ENCODE measurements at places on chromosomes 4 and X.

- DNase-seq: no peak
Observed at GRCh38 chr4:7687006-7687405, 252.3 kb upstream of the PSAPL1 start.

- no peak for DNase-seq
Observed at GRCh38 chr4:23874536-23874901, 15.3 kb downstream of the PPARGC1A start.

GRCh38 chrX:12548746-12549145 lies 242.5 kb upstream of the PRPS2 start:
- DNase-seq: peak; percentile 31

DNA sequence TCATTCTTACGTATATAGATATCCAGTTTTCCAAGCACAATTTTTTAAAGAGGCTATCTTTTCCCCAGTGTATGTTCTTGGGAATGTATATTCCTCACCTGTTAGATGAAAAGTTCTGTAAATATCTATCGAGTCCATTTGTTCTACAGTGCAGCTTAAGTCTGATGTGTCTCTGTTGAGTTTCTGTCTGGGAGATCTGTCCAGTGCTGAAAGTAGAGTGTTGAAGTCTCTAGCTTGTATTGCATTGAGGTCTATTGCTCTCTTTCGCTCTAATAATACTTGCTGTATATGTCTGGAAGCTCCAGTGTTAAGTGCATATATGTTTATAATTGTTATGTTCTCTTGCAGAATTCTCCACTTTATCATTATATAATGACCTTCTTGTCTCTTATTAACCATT lies 373.1 kb downstream of the PPARGC1A start:
- DNase-seq: no peak

- no peak for DNase-seq
Observed at GRCh38 chr4:83174844-83175414, 60.4 kb upstream of the PLAC8 start.

DNA sequence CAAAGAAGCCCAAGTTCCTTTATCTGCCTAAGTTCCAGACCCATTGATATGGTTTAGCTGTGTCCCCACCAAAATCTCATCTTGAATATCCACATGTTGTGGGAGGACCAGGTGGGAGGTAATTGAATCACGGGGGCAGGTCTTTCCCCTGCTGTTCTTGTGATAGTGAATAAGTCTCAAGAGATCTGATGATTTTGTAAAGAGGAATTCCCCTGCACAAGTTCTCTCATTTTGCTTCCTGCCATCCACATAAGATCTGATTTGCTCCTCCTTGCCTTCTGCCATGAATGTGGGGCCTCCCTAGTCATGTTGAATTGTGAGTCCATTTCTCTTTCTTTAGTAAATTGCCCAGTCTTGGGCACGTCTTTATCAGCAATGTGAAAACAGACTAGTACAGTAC lies 860.2 kb downstream of the FSTL5 start:
- no peak for DNase-seq

GRCh38 chr4:20773144-20773997 lies 73.1 kb downstream of the PACRGL start:
- peak; percentile 46 for DNase-seq

DNA sequence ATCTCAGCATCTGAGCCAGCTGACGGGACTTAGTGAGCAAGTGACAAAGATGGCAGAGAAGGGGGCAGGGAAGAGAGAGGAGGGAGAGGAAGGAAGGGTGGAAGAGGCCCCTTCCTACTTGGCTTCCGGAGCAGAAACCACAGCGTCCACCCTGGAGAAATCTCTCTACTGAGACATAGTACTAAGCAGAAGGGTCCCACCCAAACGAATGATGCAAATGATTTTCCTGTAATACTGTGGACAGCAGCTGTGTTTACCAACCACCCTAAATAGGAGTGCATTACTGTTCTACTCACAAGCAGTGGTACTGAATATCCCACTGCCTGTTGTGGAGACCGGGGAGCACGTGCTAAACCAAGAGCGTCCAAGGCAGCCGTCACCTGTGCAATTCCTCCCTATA lies 29.4 kb downstream of the DTHD1 start:
- DNase-seq: no peak

GRCh38 chr4:70704215-70704930 lies 16.0 kb downstream of the UTP3 start:
- peak; percentile 79 for DNase-seq

DNA sequence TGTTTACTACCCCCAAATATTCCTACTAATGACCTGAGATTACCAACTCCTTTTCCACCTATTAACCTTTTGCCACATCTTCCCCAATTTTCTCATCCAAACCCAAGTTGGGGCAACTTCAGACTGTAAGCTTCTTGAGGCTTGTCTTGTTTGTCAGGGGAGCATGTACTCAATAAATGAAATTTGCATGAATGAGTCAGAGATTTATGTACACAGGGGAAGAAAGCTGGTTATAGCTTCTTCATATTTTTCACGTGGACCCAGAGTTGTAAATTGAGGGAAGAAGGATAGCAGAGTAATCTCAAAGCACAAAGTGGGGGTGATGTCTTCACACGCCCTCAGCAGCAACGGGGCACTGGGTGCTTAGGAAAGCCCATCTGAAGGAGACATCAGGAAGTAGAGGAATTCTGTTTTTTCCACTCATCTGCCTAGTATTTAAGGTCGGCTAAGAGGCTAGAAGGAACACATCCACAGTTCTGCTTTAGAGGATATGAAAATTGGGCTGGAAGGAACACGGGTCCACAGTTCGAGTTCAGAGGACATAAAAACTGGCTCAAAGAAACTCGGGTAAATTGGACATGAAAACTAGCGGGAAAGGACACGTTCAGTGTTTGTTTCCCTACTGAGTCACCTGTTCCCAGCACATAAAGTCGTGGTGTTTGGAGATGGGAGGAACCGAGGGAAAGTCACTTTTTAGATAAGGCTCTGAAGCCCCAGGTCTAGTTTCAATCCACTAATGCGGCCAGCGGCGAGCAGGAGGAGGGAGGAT lies 696 bp upstream of the CA5B start:
- no peak for DNase-seq

GRCh38 chr4:25670991-25671390 lies 15.3 kb downstream of the SLC34A2 start:
- no peak for DNase-seq

DNA sequence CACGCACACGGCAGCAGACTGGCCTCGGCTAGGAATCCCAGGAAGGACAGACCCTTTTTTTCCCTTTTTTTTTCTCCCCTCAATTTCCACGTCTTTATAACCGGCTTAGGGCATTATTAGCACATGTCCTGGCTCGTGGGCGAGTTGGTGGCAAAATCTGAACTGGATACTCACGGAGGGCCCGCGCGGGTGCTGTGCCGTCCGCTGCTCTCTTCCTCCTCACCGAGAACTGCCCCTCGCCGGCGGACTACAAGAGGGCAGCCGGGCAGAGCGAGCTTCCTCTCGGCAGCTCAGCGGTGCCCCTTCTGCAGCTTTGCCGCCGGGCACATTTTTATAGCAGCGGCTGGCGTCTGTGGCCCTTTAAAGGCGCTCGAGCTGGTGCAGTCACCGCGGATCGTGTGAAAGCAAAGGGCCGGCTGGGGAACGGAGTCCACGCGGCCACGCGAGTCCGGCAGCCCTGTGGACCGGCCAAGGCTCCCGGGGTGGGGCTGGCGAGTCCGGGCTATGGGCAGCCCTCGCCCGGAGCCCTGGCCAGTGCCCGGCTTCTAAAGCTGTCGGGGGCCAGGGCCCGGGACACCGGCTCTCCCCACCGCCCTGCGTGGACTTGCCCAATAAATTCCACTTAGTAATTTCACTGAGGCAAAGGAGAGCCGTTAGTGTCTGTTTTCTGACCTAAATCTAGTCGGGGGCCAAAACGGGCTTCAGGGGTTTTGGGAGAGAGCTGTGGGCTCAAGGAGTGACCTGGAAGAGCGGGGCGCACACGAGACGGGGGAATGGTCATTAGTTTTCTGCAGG lies 1.3 kb upstream of the CITED1 start:
- DNase-seq: peak; percentile 51

DNA sequence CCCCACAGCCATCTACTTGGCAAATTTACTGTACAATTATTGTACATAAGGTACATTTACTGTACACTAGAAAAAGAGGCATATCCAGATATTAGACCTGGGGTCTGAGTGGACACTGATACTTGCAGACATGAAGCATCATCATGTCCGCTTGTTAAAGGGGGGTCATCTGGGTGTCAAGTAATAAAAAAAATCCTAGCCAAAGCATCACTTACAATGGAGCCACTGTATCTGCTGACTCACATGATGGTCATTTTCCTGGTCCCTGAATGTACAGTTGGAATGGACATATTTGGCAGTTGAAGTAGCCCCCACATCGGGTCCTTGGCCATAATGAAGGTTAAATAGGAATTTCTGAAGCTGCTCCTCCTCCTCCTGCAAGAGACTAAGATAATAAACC lies 228.8 kb downstream of the THOC2 start:
- DNase-seq: peak; percentile 43

DNA sequence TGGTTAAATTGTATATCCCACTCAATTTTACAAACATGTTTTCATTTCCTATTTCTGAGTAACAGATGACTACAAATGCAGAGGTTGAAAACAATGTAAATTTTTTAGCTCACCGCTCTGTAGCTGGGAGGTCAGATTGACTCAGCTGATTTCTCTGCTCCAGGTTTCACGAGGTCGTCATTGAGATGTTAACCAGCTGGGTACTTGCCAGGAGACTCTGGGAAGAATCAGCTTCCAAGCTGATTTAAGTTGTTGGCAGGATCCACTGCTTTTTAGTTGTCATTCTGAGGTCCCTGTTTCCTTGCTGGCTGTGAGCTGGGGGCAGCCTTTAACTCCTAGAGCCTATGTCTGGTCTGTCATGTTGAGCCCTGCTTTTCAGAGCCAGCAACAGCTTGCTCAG lies 864.3 kb upstream of the AGA start:
- peak; percentile 74 for DNase-seq

DNA sequence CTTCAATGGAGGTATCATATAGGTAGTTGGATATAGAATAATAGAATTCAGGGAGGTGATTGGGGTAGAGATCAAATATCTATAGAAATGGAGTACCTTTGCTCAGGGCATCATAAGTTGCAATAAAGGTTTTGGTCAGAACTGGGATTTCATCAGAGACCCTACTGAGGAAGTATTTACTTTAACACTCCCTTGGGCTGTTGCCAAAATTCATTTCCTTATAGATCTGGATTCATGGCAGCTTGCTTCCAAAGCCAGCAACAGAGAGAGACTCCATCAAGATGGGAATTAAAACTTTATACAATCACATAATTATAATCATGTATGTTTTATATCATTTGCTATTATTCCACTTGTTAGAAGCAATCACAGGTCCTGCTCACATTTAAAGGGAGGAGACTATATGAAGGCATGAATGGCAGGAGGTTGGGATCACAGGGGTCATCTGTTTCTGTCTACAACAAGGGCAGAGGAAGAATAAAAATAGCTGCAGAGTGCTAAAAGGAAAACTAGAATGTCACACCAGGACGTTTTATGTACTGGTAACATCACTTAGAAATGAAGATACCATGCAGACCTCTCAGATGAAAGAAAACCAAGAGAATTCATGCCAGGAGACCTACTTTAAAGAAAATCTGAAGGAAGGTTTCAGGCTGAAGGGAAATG lies 902.1 kb upstream of the LCORL start:
- no peak for DNase-seq

DNA sequence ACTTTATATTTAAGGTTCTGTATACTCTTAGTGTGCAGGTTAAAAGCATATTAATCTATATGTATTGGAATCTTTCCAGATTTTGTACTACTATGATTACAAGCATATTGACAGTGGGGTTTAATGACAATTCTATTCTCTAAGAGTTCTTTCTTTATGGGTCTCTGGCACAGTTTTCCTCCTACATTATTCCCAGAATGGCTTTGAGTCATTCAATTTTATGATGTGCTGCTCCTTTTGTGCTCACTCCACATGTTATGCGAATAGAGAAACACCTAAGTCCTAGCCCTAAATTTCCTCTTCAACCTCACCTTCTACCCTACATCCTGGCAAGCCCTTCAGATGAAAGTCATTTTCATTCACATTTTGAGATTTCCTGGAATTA lies 209.9 kb upstream of the DIAPH2 start:
- DNase-seq: no peak

- DNase-seq: peak; percentile 31
Observed at GRCh38 chr4:169030562-169030982, 20.5 kb upstream of the CBR4 start.

DNA sequence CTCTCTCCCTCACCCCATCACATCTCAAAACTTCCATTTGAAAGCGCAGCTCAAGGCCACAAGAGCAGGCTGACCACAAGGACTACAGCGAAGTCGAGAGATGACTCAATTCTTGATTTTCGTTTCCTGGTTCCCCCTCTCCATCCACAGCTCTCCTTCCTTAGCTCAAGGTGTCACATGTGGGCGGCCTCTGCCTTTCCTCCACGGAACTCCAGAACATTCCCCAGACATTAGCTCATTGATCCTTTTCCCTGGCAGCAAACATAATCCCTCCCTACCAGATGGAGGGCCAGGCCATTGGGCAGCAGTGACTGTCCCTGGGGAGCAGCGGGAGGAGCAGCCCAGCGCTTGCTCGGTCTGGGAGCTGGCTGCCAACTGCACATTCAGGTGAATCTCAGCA lies 56.3 kb downstream of the CCDC149 start:
- peak; percentile 72 for DNase-seq

DNA sequence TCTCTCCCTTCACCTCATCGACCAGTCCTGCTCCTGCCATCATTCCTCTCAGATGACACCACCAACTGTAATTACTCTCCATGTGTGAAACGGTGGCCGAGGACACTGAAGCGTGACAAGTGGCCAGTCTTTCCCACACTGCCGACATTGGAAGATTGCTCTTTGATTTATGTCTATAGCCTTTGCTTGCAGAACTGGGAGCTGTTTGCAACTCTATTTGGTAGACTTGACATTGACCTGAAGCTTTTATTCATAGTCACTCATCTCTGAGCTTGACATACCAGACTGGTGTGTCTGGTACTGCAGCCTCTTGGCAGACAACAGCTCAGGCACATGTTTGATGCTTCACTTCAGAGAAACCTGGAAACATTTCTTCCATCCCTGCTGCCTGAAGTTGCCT lies 121.8 kb upstream of the GALNT7 start:
- no peak for DNase-seq

DNA sequence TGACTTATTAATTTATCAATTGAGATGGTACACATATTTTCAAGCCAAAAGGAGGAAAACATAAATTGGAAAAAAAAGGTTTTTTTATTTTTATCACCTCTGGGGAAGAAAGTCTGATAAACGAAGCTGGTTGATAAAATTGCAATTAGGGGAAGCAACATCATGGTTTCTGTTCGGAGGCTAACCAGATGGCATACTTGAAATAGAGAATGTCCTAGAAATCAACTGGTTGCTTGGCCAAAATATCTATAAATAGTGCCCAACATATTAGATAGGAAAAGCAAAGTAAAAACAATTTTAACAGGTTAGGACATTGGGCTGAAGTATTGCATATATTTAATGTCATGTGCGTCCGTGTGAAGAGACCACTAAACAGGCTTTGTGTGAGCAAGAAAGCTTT lies 14.3 kb downstream of the KLKB1 start:
- DNase-seq: no peak

- no peak for DNase-seq
Observed at GRCh38 chr4:30495651-30496310, 224.4 kb upstream of the PCDH7 start.

DNA sequence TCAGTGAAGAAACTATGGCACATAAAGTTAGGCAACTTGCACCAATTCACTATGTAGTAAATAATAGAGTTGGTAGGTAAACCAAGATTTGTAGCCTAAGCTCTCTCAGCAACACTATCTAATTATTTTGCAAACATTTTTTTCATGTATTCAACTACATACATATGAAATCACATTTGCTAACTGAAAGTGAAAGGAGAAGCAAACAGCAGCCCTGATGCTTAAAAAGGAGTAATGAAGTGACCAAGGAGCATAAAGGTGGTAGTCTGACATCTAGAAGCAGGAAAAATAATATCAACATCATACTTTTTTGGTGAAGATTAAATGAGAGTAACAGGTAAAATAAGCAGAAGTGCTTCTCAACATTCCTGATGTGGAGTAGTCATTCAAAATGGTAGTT lies 603.7 kb downstream of the GRXCR1 start:
- no peak for DNase-seq
